Mesendoderm (in vitro differentiated cells): ENCODE measurements at places on chromosomes 3 and 15.

GRCh38 chr3:134105876-134106556 lies 76.3 kb upstream of the SLCO2A1 start:
- DNase-seq = no peak

DNA sequence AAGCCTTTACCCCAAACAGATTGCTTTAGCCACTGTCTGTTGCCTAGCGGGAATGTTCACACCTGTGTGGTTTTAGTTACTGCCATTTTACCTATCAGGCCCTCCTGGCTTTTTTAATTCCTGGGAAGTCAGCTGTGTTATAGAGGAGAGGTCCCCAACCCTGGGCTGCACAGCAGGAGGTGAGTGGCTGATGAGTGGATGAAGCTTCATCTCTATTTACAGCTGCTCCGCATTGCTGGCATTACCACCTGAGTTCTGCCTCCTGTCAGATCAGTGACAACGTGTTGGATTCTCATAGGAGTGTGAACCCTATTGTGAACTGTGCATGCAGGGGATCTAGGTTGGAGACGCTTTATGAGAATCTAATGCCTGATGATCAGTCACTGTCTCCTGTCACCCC lies 127.0 kb downstream of the MBNL1 start:
- DNase-seq = peak; percentile 31

GRCh38 chr15:56971571-56971970 lies 53.1 kb downstream of the TCF12 start:
- no peak for DNase-seq

GRCh38 chr15:78389322-78389721 lies 48.7 kb upstream of the IREB2 start:
- DNase-seq = no peak

DNA sequence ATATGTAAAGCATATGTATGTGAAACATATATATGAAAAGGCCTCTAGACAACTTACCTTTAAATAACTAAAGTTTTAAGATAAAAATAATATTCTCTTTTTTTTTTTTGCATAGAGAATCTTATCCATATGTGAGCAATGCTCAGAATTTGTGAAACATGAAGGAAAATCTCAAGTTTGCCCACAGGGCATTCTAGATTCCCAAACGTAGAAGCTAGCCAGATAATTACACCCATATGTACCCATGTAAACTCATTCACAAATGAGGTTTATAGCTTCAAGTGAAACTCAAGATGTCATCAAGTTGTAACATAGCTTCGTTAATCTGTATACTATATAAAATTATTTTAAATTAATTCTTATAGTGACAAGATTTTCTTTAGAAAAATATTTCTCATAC lies 537.3 kb upstream of the NR2F2 start:
- no peak for DNase-seq

GRCh38 chr3:66527246-66527645 lies 26.4 kb upstream of the LRIG1 start:
- no peak for DNase-seq

- DNase-seq = no peak
Measured at GRCh38 chr3:174822320-174822719, 36.8 kb upstream of the NAALADL2 start.

- peak; percentile 47 for DNase-seq
Measured at GRCh38 chr15:57477736-57478522, 101.6 kb downstream of the CGNL1 start.

DNA sequence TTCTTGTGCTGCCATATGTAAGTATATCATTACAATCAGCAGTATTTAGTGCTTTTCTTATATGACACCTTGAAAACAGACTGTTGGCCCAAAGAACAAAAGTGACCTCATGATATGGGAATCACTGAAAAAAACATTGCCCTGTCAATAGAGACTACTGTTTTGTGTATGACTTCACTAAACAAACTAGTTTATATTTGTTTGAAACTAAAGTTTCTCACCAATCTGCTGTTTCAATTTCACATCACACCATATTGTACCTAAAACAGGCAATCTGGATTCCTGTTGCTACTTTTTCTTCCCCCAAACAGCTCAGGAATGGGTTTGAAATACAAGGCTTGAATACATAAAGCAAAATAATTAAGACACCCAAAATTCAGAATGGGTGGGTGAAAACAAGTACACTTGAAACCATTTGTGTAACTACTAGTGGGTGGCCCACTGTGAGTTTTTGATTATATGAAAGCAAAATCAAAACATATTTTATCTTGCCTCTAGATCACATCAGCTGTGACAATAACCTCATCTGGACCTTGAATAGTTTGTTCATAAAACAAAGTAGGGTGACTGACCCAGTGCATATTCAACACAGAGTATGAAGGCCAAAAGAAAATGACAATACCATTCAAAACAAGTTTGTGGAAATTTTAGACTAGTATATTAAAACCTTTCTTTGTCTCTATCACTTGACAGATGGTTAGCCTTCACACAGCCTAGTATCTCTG lies 5.9 kb downstream of the ZBTB20 start:
- DNase-seq = no peak

DNA sequence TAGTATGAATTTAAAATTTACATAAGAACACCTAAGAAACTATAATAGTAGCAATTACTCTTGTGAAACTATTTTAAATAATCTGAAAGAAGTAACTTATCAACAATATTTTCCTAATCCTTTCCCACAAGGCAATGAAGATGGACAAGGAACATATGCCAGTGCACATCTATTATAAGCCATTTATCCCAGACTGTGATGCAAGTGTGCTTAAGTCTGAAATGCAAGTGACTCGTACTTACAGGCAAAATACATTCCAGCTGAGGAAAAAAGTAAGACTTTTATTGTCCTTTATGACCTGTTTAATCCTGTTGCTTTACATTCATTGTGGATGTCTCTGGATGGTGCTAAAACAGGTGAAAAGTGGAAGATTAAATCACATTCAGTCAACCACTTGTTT lies 709.4 kb downstream of the ZNF385D start:
- DNase-seq = no peak

GRCh38 chr3:88149101-88149508 lies 654 bp upstream of the C3orf38 start:
- DNase-seq = peak; percentile 54

GRCh38 chr15:76347482-76348055 lies 11.0 kb downstream of the ISL2 start:
- DNase-seq = peak; percentile 48

DNA sequence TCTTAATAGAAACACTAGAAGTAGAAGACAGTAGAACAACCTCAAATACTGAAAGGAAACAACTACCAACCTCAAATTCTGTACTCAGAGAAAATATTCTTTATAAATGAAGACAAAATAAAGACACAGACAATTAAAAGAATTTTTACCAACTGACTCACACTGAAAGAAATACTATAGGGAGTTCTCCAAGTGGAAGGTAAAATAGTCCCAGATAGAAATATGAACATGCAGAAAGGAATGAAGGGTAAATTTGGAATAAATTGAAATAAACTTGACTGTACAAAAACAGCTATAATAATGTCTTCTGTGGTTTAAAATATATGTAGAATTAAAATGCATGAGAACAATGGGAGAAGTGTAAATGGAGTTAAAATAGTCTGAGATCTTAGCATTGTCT lies 36.7 kb upstream of the CCDC174 start:
- no peak for DNase-seq

DNA sequence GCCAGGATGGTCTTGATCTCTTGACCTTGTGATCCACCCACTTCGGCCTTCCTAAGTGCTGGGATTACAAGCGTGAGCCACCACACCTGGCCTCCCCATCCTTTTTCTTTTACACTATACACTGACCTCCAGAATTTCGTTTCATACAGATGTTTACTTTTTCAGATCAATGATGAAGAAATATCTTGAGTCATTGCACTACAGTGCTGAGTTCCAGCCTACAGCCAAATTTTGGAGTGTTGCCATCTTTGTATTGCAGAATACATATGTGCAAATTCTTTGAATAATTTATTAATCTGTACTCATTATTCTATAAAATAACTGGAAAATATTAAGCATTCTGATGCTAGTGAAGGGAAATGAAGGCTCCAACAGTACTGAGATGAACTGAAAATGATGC lies 12.5 kb downstream of the ZPLD1 start:
- DNase-seq = no peak

GRCh38 chr3:125381743-125382142 lies 6.6 kb upstream of the ZNF148 start:
- no peak for DNase-seq

GRCh38 chr3:69959581-69959980 lies 40.0 kb upstream of the SAMMSON start:
- DNase-seq = no peak
